Stimulated activated naive CD4-positive, alpha-beta T cell treated with Interleukin-2 at 50 U/mL for 16 hours (primary cell): ENCODE measurements at places on chromosomes 11 and 22.
A peak's percentile ranks its signal among the peaks of the same experiment; 100 is the strongest.

DNA sequence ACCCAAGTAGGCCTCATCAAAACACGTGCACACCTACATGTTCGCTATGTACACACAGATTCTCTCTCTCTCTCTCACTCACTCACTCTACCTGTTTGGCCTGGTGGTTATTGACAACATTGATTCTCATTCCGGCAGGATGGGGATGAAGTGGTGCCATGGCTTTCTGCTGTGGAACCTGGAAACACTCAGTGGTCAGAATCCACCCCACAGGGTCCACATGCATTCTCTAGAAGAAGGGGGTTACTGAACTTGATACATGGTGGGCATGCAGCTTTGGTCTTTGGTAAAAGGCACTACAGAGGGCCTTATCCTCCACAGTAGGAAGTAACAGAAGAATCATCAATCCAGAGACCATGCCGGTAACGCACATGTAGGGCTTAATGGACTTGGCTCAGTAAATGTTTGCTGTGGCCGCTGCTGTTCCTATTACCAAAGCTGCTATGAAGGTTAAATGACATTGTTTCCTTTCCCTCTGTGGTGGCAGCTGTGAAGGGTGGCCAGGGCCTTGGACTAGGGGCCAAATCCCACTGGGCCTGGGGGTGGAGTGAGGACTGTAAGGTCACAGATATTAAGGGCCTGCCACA, 12.7 kb downstream of the POLDIP3 start:
- DNase-seq, result no peak

- no peak for DNase-seq
Measured at GRCh38 chr11:102320188-102320587, 2.9 kb downstream of the BIRC3 start.

DNA sequence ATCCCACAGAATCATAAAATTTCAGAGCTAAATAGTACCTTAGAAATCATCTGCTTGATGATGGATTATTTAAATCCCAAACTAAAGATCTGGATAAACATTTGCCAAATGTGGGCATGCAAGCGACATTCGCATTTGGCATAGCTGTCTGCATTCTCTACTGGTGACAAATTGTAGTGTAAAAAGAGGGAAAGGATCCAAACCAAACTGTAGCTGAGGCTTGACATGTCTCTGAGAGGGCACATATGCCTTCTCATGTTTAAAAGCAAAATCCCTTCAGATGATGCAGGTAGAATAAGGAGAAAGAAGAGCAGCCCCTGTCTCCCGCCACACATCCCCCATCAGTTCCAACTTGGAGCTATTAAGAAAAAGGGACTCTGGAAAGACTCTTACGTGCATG, 257.5 kb upstream of the MTNR1B start:
- DNase-seq, result no peak

GRCh38 chr11:118437208-118438125, 1.2 kb downstream of the KMT2A start:
- peak; percentile 54 for DNase-seq

- DNase-seq, result no peak
Measured at GRCh38 chr22:46574993-46575910, 37.8 kb upstream of the CELSR1 start.

DNA sequence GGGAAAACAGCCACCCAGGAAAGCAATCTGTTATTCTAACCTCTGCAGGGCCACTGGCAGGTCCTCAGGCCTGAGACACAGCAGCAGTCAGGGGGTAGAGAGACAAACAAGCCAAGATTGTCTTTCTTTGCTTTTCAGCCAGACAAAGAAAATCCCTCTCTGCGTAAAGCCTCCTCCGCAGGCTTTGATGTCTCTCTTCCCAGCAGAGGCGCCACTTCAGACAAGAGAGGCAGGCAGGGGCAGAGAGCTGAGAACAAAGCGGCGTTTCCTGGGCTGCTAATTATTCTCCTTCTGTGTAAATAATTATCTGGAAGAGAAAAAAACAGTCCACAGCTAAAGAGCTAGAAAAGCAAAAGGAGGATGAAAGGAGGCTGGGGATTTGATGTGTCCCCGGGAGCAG, 102.7 kb upstream of the SEZ6L start:
- DNase-seq, result no peak

DNA sequence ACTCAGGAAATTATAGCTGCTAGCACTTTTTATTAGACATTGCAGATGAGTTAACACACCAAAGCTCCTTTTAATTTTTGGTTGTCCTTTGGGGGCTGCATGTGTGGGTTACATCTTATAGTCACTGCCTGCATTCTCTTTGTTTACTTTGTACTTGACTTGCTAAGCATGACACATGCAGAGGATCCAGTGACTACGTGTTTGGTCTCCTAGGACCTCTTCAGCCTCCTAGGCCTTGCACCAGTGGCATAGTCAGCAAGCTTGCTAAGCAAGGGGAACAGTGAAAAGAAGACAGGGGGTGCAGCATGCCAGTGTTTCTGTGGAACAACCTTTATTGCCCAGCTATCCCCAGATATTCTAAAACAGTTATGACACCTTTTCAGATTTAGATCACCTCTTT, 108.2 kb downstream of the PAX6 start:
- DNase-seq, result no peak

DNA sequence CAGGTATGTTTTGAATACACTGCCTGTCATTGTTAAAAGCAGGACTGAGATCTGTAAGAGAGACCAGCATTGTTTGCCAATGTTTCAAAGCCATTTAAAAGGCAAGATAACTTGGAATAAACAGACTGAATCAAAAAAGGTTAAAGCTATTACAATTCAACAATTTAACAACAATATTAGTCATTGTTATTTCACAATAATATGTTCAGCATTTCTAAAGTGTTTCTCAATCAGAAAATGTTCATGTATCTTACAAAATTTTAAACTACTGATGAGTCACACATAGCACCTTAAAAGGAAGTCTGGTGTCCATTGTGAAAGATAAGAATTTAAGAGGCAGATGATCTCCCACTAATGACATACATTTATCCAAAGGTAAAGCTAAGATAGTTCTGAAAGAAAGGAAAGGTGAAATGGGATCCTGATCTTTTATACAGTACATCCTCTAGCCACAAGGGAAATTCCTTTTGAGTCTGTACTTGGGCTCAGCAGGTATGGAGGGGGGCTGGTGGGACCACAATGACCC, 79.7 kb downstream of the MAML2 start:
- no peak for DNase-seq

DNA sequence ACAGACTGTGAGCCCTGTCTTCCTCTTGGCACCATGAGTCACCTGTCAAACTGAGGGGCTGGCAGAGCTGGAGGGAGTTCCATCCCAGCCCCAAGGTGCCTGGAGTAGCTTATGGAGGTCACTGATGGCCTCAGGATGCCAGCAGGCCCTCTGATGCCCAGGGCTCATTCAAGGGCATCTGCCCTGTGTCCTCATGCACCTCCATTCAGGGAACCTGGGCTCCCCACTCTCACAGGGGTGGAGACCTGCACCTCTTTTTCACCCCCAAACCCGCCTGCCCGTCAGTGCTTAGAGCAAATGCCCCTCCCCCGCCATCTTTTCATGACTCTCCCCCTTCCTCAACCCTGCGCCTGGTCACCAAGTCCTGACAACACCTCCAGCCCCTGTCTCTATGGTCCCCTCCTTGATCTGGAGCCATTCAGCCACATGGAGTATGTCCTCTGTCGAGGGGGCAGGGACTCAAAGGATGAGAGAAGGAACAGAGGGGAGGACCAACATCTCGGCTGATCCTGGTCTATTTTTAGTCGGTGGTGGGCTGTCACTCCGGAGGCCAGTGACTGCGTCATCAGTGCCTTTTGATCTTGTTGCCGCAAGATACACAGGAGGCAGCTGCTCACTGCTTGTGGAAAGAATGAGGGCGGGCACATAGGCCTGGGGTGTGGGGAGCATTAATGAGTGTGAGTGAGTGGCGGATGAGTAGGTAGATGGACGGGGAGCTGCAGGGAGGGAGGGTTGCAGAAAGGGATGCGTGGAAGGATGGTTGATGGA, 72.2 kb downstream of the CDKN1C start:
- DNase-seq, result no peak
